Stimulated activated CD4-positive, alpha-beta T cell treated with anti-CD3 and anti-CD28 coated beads, Interleukin-1b, Interleukin-23, amount 100 ng/mL, for 48 hours (primary cell): ENCODE measurements at places on chromosomes 6 and 20.
A peak's percentile ranks its signal among the peaks of the same experiment; 100 is the strongest.

DNA sequence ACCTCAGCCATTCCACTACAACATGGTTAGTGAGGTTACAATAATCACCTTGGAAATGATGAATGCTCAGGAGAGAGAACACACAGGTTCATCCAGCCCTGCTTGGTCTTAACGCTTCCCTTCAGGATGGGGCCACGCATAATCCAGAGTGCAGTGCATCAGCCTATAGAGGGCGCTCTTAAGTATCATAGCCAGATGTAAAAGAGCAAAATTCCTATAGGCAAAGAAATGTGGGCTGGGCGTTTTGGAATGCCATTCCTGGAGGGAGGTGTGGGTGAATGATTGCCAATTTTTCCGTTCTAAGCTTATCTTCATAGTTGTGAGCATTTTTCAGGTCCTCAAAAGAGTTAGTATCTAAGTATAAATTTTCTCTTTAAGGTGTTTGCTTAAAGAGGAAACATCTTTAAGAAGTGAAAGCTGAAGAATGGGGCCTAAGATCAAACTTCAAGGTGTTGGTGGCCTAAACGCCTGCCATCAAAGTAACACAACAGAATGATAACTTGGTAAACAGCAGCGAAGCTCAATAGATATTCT is 1.8 kb downstream of the RIPOR2 start:
- DNase-seq = peak; percentile 41

DNA sequence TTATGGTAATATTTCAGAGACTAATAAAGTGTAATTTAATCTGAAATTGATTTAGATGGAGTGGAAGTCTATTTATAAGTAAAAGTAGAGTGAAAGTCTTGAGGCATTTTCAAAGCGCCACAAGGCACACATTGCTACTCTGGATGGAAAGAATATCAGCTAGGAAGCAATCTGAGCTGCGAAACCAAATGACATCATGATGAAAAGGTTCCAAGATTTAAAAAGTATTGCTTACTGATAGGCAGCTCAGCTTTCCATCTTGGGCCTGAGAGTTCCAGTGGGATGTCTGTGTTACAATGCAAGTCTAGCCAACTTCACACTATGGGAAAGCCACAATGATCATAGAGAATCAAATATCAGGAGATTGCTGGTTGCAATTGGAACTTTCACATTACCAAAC is 126.9 kb upstream of the VGLL2 start:
- no peak for DNase-seq

GRCh38 chr6:83873869-83874268 is 14.4 kb downstream of the CYB5R4 start:
- no peak for DNase-seq

DNA sequence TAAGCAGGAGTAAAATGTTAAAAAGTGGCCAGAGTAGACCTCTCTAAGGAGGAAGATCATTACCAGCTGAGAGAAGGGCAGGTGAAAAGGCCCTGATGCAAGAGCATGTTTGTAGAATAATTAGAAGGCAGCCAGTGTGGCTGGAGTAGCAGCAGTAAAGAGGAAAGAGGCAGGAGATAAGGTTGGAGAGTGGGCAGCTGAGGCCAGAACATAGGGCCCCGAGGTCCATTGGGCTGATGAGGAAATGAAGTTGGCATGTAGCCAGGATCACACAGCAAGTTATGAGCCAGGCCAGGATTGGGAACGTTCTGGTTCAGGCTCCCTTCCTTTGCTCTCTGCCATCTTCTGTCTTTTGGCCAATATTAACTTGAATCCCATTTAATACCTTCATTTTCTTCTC is 51.6 kb downstream of the RALY start:
- DNase-seq = no peak

DNA sequence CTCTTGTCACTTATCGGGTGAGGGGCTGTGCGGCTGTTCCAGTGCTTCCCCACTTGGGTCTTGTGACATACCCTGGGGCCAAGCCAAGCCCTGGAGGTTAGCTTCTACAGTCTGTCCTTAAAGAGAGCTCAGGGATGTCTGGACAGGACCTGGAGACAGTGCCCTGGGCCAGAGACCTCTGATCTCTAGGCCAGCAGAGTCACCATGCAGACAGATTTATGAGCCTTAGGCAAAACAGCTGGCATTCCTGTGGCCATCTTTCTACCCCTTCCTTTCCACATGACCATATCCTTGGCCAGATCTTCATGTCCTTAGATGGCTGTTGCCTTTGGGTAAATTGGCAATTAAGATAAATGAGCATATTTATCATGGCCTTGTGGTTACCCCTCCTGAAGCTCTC is 678.6 kb downstream of the MAFB start:
- DNase-seq = no peak
